Activated T-helper 1 cell treated with Interleukin-2 at 50 U/mL for 16 hours (primary cell): ENCODE measurements at places on chromosomes 5 and 9.

DNA sequence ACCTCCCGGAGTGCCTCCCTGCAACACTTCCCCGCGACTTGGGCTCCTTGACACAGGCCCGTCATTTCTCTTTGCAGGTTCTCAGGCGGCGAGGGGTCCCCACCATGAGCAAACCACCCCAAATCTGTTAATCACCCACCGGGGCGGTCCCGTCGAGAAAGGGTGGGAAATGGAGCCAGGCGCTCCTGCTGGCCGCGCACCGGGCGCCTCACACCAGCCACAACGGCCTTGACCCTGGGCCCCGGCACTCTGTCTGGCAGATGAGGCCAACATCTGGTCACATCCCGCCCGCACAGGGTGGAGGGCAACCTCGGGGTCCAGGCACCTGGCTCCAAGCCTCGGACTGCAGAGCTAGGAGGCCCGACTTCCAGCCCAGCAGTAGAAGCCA, 776 bp upstream of the TERT start:
- no peak for DNase-seq

DNA sequence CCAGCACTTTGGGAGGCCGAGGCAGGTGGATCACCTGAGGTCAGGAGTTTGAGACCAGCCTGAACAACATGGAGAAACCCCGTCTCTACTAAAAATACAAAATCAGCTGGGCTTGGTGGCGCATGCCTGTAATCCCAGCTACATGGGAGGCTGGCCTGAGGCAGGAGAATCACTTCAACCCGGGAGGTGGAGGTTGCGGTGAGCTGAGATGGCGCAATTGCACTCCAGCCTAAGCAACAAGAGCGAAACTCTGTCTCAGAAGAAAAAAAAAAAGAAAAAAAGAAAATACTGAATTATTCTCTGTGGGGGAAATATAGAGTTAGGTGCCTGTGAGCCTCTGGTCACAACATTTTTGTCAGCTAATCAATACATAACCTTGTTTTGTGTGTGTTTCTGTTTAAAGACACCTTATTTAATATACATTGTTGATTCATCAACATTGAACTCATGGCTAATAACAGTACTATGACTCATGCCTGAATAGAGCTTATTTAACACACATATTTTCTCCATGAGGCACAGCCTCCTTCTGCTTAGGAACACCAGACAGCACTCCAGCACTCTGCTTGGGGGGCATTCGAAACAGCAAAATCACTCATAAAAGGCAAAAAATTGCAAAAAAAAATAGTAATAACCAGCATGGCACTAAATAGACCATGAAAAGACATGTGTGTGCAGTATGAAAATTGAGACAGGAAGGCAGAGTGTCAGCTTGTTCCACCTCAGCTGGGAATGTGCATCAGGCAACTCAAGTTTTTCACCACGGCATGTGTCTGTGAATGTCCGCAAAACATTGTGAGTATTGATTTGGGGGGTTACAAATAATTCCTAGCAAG, at the start of gene IL31RA:
Gene IL31RA (plus strand): TSS at position 519 of the 836 bp plus-strand sequence. CDS start 214 bp downstream, at position 733.
- DNase-seq = no peak

DNA sequence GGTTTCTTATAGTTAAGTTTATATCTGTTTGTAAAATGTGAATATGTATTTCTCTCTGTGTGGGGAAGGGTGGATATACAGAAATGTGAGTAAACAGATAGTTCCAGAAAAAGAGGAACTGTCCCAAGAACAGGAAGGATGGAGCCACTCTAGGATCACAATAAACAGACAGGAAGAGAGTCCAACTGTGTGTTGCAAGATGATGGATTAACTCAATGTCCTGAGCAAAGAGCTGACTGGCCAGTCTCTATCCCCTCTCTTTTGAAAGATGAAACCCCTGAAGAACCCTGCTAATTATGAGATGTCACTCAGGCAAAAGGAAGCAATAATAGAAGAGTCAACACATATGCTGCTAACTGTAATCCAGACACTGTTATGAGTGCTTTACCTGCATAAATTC, 202.7 kb downstream of the SEMA6A start:
- DNase-seq = no peak

DNA sequence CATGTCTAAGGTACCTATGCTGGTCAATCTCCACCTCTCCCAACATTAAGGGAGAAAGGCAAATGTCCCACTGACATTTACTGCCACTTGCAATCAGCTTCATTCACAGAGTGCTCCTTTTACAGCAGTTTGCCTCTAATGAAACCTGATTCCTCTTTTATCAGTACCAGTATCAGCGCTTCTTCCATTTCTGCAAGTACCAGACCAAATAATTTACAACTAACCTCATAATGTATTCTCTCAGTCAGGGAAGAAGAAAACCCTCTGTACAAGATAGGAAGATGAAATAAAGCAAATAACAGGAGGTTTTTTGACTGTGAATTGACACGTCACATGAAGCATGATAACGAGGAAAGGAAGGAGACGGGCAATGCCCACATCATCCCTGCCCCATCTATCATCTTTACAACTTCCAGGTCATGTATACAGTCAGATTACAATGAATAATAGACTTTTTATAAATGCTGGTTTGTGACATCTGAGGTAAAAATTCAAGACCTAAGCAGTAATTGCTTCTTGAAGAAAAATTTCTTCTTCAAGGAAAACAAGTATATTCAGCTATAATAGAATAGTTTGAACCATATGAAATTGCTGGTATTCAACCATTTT, 21.9 kb downstream of the ABITRAM start:
- DNase-seq = no peak

- DNase-seq = no peak
Observed at GRCh38 chr5:109242518-109242917, 167.3 kb downstream of the PJA2 start.

DNA sequence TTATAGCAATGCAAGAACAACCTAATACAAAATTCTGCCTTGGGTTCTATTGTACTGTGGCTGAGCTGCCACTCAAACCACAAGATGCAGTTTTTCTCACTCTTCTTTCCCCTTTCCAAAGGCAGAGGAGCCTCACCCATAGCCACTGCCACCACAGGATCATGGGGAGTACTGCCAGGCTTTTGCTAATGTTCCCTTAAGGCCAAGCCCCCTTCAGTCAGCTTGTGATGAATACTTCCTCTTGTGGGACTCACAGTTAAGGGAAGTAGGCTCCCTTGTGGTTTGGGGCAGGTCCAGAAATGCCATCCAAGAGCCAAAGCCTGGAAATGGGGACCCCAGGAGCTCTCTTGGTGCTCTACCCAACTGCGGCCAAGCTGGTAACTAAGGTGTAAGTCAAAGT, 258.7 kb downstream of the SPATA31D1 start:
- no peak for DNase-seq

DNA sequence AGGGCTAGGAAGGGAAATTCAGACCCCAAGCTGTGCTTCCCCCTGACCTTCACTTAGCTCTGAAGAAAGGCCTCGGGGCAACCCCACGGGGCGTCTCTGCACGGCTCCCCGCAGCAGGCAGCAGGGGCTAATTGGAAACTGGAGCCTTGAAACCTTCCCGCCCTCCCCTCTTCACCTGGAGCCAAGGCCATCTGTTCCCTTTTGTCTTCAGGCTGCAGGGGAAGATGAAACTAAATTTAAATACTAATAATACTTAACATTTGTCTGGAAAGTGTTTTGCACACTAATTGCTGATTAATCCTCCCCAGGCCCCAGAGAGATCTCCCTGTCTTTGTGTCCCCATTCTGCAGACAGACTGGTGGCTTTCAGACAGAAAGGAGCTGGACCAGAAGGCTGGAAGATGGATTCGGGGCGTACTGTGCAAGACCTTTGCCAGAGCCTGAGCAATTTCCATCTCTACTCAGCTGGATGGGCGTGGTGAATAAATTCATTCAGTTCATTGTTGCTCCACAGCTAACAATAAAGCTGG, 34.1 kb upstream of the CPLX2 start:
- DNase-seq = no peak

- DNase-seq = no peak
Observed at GRCh38 chr5:60611099-60611740, 88.7 kb downstream of the DEPDC1B start.

GRCh38 chr9:107190061-107190935, 92.8 kb upstream of the RAD23B start:
- DNase-seq = no peak

- DNase-seq = no peak
Observed at GRCh38 chr5:100260968-100261367, 274.2 kb upstream of the FAM174A start.

GRCh38 chr9:109517901-109518377, 19.8 kb upstream of the PTPN3 start:
- DNase-seq = no peak

GRCh38 chr9:86126998-86127972, 27.9 kb upstream of the GOLM1 start:
- DNase-seq = no peak

DNA sequence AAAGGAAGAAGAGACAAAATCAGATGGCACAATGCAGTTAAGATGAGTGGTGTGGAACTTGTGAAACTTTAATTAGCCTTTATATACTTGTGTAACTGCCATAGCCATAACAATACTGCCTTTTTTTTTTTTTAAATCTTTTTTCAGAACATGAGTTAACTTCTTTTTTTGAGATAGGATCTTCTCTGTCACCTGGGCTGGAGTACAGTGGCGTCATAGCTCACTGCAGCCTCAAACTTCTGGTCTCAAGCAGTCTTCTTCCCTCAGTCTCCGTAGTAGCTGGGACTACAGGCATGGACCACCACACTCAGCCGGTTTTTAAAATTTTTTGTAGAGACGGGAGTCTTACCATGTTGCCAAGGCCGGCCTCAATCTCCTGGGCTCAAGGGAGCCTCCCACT, 37.2 kb downstream of the GPBP1 start:
- DNase-seq = no peak

- DNase-seq = no peak
Observed at GRCh38 chr9:105975886-105976645, 281.7 kb downstream of the TMEM38B start.

DNA sequence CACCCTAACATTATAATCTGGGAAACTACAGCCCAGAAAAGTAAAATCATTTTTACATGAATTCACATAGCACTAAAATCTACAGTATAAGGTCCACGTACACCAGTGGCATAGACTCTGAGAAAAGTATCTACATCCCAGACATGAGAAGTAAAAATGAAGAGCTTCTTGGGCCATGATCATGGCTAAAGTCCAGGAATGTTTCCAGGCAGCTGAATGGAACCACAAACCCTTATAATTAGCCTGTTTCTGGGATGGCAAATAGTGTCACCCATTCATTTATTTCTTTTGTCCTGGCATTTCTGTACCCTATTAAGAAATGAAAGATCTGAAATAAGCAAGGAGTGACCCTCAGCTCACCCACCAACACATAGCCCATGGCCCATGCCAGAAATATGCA, 217.9 kb downstream of the SPOCK1 start:
- no peak for DNase-seq

DNA sequence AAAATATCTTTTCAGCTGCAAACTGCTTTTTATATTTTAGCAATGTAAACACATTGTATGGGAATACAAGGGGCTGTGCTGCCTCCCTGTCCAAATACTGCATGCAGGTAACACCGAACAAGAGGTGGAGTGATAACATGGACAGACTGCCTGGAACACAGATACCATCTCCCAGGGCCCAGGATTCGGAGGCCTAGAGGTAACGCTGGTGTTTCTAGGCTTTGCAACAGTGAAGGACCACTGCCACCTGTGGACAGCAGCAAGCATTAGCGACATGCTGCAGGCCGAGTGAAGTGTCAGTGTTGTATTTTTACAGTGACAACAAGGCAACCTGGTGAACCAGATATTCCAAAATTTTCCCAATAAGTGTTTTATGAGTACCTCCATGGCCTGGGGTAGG, 379.1 kb downstream of the DMRT2 start:
- DNase-seq = no peak

DNA sequence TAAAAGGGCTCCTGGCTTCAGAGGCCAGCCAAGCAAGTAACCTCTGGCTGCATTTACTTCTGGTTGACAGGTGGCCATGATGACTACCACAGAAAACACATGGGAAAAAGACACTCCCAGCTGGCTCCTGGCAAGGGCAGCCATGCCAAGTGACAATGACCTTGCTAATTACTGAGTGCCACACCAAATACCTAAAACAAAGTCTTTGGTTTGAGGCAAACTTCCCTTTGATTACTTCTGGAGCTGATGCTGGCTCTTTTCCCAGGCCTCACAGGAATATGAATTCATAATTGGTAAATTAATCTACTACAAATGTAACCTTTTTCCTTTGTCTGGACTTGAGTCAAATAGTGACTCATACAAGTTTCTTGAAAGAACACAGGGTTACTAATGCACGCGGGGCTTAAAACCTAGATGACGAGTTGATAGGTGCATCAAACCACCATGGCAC, 61.0 kb downstream of the LPAR1 start:
- DNase-seq = no peak

GRCh38 chr5:136205941-136206340, 13.0 kb upstream of the SMIM32 start:
- DNase-seq = no peak

- no peak for DNase-seq
Observed at GRCh38 chr9:111287127-111287526, 42.9 kb downstream of the OR2K2 start.

DNA sequence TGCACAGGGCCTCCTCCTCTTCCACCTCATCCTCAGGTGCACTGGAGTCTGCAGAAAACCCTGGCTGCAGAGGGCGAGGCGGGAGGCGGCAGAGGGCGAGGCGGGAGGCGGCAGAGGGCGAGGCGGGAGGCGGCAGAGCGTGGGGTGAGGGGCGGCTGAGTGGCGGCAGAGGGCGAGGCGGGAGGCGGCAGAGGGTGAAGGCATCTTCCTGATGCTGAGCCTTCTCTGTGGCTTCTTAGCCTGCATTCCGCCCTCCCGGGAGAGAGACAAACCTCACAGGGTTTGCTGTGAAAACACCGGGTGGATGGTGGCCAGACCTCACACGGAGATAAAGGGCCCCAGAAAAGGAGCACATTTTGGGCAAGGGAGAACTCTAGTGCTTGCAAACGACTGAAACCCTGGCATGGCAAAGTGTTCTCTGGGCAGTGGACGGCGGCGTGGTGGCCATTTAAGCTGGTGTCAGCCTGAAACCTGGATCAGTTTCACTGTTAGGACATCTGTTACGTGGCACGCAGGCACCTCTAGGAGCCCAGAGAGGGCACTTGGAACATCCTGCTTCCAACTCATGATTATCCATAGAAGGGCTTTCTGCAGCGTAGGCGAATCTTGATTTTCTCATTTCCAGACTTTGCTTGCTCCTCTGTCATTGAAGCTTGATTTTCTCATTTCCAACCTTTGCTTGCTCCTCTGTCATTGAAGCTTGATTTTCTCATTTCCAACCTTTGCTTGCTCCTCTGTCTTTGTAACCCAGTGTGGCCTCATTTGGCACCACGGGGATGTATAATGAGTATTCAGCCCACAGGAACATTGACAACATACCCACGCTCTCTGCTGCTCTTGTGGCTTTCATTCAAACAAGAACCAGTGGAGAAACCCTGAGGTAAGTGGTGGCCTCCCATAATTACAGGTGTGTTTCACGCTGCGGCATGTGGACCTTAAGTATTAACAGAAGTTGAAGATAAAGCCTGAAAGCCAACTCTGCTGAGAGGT, 16.3 kb upstream of the PLEKHG4B start:
- DNase-seq = no peak

GRCh38 chr9:77391834-77392233, 214.5 kb downstream of the VPS13A start:
- no peak for DNase-seq
